ENCODE measurements at places on chromosomes 6 and 20.

DNA sequence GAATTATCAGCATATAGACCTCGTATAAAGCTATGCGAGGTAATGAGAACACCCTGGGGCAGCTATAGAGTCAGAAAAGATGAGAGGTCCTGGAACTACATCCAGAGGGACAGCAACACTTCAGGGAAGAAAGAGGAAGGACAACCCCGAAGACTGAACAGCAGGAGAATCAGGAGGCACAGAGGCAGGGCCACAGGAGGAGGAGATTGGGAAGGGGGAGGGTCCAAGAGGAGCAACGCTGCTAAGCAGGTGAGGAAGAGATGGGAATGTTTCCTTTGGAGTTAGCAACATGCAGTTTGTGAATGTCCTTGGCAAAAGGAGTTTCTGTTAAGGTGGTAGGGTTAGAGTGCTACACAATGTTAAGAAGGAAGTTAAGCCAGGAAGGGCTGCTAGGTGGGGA is 79.5 kb upstream of the OLIG3 start:
- no peak for DNase-seq

DNA sequence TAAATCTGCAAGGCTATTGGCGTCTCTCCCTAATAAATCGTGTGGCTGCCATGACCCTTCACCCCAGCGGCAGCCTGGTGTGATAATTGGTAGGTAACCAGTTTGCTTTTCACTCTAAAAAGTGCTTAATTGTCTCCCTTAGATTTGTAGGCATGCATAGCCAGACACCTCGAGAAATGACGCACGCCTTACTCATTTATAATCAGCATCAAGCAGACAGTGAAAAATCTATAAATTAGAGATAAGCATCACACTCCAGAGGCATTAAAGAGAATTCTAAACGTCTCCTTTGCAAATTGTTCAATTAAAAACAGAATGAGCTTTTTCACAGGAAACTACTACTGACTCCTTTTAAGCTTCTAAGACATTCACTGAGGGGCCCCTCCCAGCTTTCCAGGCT is 110.2 kb upstream of the RPS6KA2 start:
- DNase-seq = no peak

DNA sequence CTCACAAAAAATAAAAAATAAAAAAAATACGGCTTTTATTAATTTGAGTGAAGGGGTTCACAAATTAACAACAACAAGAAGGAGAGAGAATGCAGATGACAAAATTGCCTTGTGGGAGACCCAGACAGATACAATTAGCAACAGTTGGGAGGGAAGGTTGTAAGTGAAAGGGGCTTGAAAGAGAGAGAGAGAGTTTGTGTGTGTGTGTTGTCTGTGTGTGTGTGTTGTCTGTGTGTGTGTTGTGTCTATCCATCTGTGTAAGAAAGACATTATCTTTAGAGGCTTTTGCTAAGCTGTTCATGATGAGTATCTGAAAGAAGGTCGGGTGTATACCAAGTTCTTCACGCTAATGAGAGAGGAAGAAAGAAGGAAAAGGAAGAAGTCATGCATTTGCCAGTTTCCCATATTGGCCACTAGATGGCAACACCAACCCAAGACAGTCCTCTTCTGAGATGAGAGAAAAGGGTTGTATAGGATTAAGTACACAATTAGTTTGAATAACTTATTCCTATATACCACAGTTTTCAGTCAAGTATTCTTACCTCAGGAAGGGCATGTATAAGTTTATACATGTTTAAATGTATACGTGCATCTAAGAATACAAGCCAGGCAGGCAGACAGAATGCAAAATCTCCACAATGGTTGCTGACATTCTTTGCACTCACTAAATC is 63.7 kb upstream of the CD2AP start:
- no peak for DNase-seq

GRCh38 chr6:168428052-168428826 is 12.7 kb upstream of the SMOC2 start:
- DNase-seq = no peak

DNA sequence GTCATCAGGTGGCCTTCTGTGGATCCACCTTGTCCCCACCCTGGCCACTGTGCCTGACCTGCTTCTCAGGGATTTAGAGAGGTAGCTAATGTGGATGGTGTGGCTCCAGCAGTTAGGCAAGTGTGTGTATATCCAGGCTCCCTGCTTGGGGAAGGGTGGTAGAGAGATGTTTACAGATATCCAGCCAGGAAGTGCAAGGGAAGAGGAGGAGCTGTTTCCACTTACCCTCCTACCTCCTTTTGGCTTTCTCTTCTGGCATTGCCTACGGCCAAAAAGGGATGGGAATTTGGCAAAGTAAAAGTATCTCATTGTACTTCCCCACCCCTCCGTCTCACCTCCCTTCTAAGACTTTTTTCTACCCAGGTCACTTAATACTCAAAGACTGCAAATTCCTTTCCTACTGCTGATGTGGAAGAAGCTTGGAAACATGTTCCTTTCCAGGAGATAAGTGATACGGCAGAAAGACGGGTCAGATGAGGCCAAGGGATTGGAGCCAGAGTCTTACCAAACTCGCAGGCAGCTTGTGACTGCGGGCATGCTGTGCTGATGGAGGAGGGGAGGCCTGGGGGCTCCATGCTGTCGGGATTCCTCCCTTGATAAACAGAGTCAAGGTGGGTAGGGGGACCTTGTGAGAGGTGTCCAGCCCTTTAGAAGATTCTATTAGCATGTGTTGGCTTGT is 253.4 kb downstream of the PRL start:
- DNase-seq = no peak

- no peak for DNase-seq
Measured at GRCh38 chr6:121884620-121885019, 449.2 kb downstream of the GJA1 start.

GRCh38 chr6:129329678-129330077 is 380.3 kb downstream of the ARHGAP18 start:
- no peak for DNase-seq

DNA sequence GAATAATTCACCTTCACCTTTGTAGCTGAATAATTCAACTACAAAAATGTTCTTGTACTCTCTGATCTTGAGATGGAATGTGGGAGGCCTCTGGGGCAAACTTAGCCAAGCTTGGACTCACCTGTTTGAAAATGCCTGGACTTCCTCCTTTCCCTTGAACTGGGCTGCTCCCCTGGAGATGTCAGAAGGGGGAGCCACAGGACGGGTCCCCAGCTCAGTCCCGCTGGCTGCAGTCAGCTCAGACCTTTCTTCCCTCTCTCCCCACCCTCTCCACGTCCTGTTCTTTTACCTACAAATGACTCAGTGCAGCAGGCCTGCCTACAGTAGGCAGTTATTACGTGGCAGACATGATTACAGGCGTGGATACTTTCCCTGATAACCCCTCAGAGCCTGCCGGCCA is 131.5 kb upstream of the RALGAPA2 start:
- DNase-seq = no peak

DNA sequence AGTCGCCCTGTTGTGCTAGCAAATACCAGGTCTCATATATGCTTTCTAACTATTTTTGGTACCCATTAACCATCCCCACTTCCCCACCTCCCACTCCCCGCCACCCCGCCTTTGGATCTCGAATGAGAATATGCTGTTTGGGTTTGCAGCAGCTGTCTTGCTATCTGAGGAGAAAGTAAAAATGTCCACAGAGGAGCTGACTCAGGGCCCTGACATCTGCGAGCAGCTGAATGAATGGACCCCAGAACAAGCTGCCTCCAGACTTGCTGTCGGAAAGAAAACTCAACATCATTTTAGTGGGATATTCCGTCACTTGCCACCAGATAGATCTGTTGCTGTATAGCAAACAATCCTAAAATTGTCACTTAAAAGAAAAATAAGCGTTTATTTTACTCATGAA is 103.7 kb downstream of the LINC00237 start:
- DNase-seq = no peak

DNA sequence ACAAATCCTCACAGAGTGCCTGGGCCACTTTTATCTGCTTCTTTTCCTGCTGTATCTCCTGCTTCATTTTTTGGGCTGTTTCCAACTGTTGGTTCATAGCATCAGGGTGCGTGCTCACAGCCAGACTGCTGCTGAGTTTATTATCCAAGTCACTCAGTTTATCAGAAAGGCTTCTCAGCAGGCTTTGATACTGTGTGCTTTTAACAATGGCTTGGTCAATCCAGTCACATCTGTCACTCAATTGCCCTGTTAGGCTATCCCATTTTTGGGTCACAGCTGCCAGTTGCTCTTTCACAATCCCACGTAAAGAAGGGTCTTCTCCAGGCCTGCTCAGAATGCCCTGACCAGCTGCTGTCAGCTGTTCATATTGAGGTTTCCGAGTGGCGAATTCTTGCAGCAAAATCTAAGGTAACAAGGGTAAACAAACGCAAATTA is 87.2 kb downstream of the DST start:
- DNase-seq = no peak

- no peak for DNase-seq
Measured at GRCh38 chr6:82567621-82568020, 204.0 kb downstream of the TPBG start.

DNA sequence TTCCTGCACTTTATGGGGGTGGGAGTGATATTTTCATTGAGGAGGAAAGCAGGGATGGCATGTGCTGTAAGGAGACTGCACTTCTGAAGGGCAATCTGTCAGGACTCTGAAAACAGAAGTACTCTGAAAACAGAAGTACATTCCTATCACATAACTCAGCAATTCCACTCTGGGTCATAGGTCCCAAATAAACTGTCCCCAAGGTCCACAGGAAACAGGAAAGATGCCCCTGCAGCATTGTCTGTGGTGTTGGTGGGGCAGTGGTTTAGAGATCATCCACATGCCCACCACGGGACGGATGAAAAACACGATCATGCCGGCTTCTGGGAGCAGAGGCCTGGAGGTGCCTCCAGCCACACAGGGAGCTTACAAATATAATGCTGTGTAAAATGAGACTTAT is 150.3 kb downstream of the OTOR start:
- no peak for DNase-seq

- no peak for DNase-seq
Measured at GRCh38 chr6:161836643-161837448, 563.0 kb upstream of the AGPAT4 start.

- peak; percentile 16 for DNase-seq
Measured at GRCh38 chr6:56359201-56359899, 112.0 kb upstream of the COL21A1 start.

DNA sequence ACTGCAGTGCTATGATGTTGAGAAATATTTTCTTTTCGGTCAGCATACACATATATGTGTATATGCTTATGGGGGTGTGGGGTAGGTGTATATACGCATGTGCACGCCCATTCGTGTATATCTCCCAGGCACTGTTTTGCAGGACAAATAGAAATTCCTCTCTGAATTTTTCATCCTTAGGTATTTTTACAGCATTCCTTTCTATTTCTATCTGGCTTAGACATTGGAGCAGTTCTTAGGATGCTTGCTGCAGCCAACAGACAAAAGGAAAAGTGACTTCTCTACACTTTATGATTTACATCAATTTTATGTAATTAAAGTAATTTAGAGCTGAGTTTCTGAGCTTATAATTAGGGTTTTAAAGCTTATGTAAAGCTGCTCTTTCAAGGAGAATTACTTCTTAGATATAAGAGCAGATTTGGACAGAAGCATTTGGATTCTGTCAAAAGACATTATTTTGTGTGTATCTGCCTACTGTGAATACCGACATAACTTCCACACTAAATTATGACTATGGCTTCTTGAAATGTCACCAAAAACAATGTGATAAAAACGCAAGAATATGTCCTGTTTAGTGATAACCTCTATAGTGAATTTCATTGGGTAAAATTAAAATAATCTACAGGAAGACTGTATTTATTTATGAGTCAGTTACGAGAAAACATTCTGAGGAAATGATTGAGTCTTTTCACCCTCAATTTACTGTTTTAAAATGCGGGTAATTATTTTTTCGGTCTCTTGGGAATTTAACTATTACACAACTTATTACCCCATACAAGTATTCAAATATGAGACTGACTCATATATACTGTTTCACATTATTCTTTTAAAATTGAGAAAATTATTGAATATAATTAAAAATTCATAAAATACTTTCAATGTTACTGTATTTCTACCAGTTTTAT is 21.3 kb upstream of the CEP43 start:
- no peak for DNase-seq

DNA sequence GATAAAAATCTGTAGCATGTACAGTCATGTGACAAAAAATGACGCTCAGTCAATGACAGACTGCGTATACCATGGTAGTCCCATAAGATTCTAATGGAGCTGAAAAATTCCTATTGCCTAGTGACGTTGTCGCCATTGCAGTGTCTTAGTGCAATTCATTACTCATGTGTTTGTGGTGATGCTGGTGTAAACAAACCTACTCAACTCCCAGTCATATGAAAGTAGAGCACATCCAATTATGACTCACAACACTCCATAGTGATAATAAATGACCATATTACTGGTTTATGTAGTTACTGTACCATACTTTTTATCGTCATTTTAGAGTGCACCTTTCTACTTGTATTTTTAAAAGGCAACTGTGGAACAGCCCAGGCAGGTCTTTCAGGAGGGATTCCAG is 45.0 kb downstream of the TFAP2A start:
- no peak for DNase-seq

- DNase-seq = no peak
Measured at GRCh38 chr20:16846006-16846405, 97.8 kb downstream of the OTOR start.

DNA sequence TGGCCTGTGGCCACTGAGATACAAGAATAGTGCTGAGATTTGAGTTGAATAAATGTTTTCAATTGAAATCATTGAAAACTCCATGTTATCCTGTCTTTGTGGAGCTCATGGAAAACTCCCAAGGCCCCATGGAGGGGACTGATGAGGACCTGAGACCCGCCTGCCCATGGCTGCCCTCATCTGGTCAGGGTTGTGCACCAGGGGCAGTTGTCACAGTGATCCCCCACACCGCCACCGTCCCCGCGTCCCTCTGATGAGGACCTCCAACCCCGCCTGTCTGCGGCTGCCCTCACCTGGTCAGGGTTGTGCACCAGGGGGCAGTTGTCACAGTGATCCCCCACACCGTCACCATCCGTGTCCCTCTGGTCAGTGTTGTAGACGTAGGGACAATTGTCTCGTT is 27.8 kb downstream of the THBS2 start:
- DNase-seq = no peak

DNA sequence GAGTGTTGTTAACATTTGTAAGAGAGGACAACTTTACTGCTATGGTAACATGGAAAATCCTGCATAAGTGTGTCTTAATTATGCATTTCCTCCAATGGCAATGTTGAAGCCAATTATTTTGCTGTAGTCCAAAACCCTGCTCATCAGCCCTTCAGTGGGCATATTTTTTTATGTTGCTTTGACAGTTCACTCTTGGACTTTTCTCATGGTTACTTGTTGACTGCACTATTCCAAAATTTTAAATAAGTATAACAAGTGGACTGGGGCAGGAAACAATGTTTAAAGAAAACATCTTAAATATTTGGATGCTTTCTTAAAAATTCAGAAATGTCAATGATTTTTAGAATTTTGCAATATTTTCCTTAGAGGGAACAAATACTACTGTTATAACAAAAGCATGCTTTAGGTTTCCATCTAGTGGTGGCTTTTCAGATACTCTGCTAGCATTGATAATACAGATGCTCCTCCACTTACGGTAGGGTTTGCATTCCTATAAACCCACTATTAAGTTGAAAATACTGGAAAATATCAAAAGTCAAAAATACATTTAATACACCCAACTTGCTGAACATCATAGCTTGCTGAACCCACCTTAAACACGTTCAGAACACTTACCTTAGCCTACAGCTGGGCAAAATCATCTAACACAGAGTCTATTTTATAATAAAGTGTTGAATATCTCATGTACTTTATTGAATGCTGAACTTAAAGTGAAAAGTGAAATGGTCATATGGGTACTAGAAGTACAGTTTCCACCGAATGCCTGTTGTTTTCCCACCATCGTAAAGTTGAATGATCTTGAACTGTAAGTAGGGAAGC is 86.4 kb downstream of the ADGRG6 start:
- no peak for DNase-seq

All from stimulated activated CD8-positive, alpha-beta memory T cell treated with anti-CD3 and anti-CD28 coated beads, Interleukin-15, amount 100 ng/mL, for 1 hour (primary cell).